Eye (tissue), 1 donor: ENCODE measurements at places on chromosomes 3 and 15.

- no peak for DNase-seq
These were observed 41.6 kb downstream of the FBXL2 start for GRCh38 chr3:33318710-33319380.

- no peak for DNase-seq
These were observed 673.7 kb downstream of the DIPK2A start for GRCh38 chr3:144645300-144645699.

DNA sequence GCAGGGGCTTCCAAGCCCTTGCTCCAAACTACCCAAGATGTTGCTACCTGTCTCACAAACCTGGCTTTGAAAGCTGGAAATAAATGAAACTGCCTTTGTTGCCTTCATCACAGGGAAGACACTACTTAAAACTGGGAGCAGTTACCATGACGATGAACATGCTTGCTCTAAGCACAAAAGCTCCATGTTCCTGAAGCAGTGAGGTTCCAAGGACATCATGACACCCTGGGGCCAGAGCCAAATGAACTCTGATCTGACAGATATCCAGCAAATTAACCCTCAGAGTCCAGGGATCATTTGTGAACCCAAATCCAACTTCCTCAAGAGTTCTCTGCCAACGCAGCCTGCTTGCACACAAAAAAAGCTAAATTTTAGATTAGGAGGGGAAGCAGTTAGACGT, 10.7 kb downstream of the TRAIP start:
- DNase-seq: no peak

DNA sequence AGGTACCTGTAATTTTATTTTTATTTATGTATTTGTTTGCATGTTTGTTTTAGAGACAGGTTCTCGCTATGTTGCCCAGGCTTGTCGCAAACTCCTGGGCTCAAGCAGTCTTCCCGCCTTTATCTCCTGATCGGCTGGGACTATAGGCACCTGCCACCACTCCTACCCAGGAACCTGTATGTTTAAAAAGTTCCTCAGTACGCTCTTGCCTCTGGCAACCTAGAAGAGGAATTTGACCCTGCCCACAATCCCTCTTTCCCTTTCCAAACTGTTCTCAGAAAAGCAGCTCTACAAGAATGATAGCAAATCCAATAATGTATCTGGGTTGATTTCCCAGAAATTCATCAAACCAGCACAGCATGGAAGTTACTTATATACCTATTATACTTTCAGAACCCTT, 20.9 kb upstream of the PHLDB2 start:
- no peak for DNase-seq

GRCh38 chr15:62853841-62854225, 188.7 kb upstream of the TPM1 start:
- no peak for DNase-seq

- DNase-seq: peak; percentile 86
These were observed 129.8 kb downstream of the PPM1L start for GRCh38 chr3:160885791-160886286.

DNA sequence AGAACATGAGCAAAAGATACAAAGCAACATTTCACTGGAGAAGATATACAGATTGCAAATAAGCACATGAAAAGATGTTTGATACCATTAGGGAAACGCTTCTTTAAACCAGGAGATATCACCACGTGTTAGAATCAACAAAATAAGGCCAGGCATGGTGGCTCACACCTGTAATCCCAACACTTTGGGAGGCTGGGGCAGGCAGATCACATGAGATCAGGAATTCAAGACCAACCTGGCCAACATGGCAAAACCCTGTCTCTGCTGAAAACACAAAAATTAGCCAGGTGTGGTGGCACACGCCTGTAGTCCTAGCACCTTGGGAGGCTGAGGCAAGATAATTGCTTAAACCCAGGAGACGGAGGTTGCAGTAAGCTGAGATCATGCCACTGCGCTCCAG, 20.5 kb upstream of the MUC20 start:
- no peak for DNase-seq

DNA sequence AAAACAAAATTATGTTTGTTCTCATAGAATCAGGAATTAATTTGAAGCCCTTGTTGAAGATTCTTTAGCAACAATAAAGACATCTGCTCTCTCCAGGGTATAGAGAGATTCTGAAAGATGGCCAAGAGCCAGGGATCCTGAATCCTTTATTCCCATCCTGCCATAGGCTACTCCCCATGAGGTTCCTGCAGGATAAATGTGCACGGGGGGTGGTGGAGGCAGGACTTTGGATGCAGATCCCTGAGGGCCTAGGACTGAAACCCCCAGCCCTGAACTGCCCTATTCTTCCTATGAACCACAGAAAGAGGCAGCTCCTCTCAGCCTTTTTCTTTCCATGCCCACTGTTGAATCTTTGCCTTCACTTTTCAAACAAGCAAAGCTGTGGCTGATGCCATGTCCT, 17.1 kb downstream of the TMEM108 start:
- no peak for DNase-seq

DNA sequence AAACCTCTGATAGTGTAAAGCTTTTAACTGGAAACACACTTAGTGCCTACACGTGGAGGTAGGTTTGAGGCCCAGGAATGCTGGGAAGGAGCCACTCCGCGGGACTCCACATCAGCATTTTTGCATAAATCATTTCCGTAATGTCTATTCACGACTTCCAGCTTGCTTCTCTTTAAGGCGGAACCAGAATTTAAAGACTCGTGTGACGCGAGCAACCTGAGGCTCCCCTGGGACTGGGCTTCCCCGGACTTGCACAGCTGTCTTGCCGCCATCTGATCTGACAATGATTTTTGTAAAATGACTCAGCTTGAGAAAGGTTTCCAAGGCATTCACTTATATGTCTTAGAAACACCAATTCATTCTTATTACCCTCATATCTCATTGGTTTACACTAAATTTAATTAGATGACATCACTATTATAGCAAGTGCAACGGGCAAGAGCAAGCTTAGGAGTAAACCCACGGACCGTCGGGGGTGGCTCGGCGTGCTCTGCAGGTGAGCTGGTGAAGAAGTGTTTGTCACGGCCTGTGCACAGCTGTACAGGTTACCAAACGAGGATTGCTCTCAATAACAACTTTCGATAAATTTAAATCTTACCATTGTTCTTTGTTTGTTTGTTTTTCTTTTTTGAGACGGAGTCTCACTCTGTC, 95.2 kb downstream of the CHSY1 start:
- peak; percentile 55 for DNase-seq

DNA sequence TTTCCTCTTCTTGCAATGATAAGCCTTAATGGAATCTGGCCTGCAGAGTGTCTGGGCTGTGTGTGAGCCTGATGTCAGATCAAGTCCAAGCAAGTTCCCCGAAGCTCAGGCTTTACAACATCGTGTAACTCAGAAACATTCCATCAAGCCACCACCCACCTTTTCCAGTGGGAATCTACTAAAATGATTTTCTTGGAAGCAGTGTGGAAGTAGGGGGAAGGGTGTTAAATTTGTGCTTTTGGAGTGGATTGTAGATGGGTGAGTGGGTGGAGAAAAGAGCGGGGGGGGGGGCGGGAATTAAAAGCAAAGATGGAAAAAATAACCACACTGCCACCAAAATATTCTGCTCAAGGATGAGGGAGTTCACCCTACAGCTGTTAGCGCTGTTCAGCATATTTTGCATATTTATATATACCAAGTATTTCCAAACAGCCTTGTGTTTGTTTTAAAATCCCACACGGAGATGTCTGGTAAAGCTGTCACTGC, 53.6 kb downstream of the VGLL3 start:
- peak; percentile 43 for DNase-seq

DNA sequence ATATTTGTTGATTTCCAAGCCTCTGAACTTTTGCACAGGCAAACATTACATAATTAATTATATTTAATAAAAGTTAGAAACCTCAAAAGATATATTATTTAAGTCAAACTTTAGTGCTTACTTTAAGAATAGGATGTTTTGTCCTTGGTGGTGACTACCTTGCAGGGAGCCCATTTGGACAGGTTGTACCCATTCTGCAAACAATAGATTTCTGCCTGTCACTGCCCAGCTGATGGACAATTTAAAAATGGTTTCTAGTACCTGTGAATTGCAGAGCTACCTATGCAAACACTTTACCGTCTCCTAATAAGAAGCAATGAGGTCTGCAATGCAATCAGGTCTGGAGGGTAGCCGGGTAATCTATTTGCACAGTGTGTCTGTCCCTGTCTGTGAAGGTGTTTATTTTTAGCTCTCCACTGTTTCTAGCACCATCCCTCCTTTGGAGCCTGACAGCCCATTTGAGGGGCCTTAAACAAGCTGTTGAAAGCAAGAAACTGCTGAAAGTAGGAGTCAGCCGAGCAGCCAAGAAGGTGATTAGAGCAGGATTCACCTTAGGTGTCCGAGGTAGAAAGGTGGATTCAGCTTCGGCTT, 556.2 kb upstream of the CFAP20DC start:
- no peak for DNase-seq

- DNase-seq: no peak
These were observed 19.8 kb downstream of the ADAMTS9 start for GRCh38 chr3:64667887-64668581.

- no peak for DNase-seq
These were observed 58.3 kb downstream of the EPHB3 start for GRCh38 chr3:184619787-184620430.

GRCh38 chr15:67744331-67745072, 80.8 kb upstream of the SKOR1 start:
- DNase-seq: no peak

- no peak for DNase-seq
These were observed 62.7 kb downstream of the NECTIN3 start for GRCh38 chr3:111134302-111134701.

GRCh38 chr3:160038862-160039562, 50.4 kb downstream of the IL12A start:
- peak; percentile 62 for DNase-seq

GRCh38 chr3:95719481-95719880, 1094.9 kb upstream of the EPHA6 start:
- no peak for DNase-seq

GRCh38 chr3:147940405-147941193, 531.4 kb downstream of the ZIC1 start:
- peak; percentile 43 for DNase-seq

- no peak for DNase-seq
These were observed 1.5 kb upstream of the CA12 start for GRCh38 chr15:63382966-63383710.

DNA sequence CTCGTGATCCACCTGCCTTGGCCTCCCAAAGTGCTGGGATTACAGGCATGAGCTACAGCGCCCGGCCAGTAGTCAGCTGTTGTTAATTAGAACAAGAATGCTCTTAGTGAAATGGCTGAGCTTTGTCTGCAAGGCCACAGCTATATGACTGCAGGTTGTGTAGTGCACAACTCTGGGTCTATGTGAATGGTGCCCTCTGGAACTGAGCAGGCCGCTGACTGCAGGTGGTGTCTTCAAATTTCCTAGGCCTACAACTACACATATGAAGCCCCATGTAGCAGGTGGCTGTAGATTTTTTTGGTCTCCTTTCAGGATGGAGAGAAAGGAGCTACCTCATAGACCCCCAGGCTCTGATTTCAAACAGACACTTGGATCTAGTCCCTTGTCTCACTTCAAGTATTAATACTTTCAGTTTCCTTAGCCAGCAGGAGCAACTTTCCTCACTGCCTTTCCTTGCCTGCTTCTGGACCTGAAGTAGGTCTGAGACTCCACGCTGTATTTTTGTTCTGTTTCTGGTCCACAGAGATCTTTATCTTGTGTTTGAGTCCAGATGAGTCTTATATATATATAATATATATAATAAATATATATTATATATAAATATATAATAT, 86.9 kb downstream of the C3orf80 start:
- DNase-seq: peak; percentile 41

DNA sequence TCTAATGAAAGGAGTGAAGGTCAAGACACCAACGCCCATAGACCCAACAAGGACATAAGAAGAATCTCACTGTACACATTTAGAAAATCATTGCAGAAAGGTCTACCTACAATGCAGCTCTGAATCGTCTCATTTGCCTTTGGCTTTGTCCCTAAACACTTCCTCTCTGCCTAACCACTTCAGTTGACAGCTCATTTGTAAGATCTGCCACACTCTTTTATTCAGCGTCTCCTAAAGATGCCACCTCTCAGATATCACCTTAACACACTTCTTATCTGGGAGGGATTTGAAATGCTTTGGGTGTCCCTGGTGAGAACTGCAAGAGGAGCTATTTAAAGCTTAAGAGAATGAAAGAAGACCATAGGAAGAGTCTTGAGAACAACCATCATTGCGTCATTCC, 38.7 kb downstream of the RAB27A start:
- DNase-seq: no peak

DNA sequence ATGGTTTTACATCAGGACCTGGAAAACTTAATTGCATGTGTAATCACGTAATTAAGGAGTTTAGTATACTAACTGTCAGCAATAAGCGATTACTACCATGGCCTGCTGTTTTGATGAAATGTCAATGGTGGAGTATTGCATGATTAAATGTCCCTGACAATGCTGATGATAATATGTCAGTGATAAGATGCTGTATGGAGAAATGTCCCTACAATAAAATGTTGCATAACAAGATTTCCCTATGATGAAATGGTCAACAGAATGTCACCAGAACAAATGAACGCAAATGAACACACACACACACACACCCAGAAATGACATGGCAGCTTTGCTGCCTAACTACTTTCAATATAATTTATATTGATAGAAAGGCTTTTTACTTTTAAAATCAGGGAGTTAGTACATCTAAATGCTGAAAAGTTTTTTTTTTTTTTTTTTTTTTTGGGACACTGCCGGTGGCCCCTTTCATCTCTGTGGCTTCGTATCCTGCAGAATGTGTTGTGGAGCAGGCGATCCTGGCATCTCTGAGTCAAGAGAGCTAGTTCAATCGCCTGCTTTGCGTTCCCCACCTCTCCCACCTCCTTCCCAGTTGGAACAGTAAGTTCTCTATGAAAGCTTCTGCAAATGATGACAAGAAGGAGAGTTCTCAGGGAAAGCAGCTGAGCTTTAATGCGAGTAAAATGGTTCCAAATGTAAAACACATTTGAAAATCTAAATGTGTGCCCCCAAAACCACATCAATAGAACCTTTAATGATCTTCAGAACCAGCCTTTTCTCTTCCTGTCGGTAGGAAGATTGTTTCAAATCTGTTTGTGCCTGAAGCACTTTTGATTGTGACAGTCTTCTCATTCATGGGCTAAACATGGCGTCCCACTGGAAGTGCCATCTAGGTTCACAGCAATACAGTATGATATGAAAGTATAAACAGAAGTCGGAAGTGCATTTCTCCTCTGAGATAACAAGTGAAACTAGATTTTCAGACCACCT, 170.1 kb upstream of the GBE1 start:
- no peak for DNase-seq

DNA sequence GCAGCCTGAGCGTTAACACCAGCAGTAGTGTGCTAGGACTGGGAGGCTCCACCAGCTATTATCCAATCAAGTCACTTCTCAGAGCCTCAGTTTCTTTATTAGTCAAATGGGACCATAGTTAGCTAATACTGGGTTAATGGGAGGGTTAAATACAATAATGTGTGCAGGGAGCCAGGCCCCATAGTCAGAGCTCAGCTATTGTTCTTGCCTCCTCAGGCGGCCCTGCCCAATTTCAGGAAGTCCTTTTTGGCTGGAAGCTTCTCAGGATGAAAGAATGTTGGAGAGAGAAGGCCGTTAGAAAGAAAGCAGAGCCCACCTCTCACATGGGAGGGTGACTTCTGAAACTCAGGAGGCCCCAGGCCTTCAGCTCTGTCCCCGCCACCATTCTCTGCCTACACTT, 39.5 kb upstream of the SMAD6 start:
- no peak for DNase-seq
